ENCODE measurements at places on chromosomes 16 and 17. TPM values are rescaled to one million over a fixed set of nuclear protein-coding genes. Genes with fewer than 3 reads are reported as not detected.
A peak's percentile ranks its signal among the peaks of the same experiment; 100 is the strongest.

DNA sequence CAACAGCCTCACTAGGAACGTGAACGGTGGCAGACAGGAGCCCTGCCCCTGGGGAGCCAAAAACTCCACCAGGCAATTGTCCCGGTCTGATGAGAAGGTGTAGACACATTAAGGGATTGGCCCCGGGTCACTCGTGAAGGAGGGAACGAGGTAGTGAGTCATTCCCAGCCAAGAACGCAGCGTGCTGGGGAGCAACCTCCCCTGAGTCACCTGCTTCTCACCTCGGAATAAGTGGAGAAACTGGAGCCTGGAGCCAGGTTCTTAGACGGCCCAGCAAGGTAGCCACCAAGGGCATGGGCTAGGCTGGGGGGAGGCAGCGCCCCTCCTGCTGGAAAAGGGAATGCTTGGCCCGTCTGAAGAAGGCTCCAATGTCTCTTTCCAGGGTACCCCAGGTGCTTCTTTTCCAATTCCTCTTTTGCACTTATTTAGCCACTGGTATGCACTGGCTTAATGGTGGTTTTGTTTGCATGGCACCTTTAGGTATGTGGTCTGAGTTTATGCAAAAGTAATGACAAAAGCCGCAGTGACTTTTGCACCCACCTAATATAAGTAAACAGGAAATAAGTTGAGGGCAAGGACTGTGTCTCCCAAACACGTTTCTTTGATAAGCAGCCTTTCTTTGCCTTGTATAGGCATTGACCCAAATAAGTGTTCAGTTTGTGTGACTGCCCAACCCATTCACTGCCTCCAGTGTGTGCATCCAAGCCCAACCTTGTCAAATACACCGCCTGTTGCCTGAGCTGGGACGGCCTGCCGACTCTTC, 1.8 kb upstream of the HELZ start:
- peak overlapping the region; percentile 93 for H3K4me3 ChIP-seq
- DNase-seq: peak; percentile 87
- H3K4me1 ChIP-seq: peaks cover 6% of the 10 kb centered on the region
- no peaks in the 10 kb centered on the region for H3K36me3 ChIP-seq
- H3K27ac ChIP-seq: peak overlapping the region; percentile 91

GRCh38 chr17:27596566-27597187, 34.3 kb upstream of the LGALS9 start:
- H3K27me3 ChIP-seq: no peaks in the 10 kb centered on the region
- H3K27ac ChIP-seq: no peak overlapping the region
- no peaks in the 10 kb centered on the region for H3K4me1 ChIP-seq
- DNase-seq: peak; percentile 46
- H3K4me3 ChIP-seq: no peak overlapping the region
- H3K36me3 ChIP-seq: peaks cover 11% of the 10 kb centered on the region

DNA sequence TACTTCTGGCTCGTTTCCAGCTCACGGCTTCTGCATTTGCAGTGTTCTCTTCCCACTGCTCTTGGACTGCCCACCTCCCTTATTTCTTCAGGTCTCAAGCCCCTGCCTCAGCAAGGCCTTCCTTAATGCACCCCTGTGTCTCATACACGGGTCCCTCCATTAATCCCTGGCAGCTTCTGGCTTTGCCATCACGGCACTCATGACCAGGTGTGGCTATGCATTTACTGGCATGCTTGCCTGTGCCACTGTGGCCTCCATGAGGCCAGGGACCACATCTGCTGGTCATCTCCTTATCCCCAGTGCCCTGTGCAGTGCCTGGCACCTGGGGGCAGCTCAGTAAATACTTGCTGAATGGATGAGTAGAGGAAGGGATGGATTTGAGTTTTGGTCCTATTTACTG, 114.1 kb downstream of the C16orf78 start:
- H3K27me3 ChIP-seq: no peaks in the 10 kb centered on the region
- H3K4me1 ChIP-seq: peaks cover 10% of the 10 kb centered on the region
- H3K4me3 ChIP-seq: no peak overlapping the region
- DNase-seq: no peak
- H3K27ac ChIP-seq: no peak overlapping the region

GNAO1 gene
- 1.7 TPM for total RNA-seq

C16orf92 gene
- not detected for total RNA-seq

DOC2A gene
- not detected for total RNA-seq
